ENCODE measurements at places on chromosomes 3 and 15.

DNA sequence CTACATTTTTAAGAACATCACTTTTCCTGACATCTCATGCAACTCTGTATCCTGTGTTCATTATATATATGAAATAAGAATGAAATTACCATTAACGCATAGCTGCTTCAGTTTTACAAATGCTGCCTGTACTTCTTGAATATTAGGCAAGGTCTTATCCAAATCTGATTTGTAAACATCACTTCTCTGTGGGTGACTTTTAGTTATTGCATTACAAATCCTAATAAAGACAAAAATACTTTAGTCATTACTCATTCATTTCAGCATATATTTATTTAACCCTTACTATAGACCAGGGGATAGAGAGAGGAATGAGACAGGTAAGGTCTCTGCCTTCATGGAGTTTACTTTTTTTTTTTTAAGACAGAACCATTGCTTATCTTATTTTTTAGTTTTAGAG is 36.8 kb downstream of the MTMR10 start:
- DNase-seq: no peak

DNA sequence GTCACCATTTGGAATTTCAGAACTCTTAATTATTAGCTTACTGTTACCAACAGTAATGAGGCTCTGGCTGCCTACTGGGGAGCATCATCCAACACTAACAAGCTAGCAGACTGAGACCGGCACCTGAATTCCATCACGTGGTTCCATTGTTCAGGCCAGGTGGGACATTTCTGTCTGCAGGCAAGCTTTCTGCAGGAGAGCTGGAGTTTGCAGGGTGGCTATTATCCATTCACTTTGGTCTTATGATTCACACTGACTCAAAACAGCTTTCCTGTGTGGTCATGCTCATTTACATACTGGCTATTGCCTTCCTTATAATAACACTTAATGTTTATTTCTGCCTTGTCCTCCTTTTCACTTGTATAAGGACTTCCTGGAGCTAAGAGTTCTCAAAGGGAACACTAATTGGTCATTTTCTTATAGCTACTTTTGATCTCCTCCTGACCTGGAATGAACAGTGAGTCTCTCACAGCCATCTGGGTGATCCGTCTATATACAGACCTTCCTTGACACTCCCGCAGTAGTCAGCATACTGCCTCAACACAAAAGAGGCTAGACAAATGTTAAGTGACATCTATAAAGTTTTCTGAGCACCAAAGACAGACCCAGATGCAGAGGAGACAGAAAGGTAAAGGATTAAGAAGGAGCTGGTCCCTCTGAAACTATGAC is 695.4 kb downstream of the FHIT start:
- DNase-seq: no peak

- no peak for DNase-seq
Observed at GRCh38 chr3:143506190-143506589, 342.1 kb downstream of the SLC9A9 start.

DNA sequence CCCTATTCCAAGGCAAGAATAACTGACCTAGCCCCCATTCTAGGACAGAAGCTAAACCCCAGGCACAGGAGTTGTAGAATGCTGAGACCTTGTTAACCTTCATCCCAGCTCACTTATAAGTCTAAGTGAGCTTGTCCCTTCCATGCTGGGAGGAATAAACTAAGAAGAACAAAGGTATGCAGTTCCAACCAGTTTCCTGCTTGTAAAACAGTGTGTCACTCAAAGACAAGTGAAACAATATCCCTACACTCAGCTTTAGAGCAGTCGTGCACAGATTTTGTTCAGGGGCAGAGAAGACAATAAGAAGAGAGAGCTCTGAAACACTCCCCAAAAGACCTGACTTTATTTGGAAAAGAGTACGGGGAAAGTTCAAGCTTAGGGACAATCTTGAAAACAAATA is 292.1 kb downstream of the CGGBP1 start:
- DNase-seq: no peak

- no peak for DNase-seq
Observed at GRCh38 chr15:91077029-91077428, 23.0 kb upstream of the SV2B start.

- no peak for DNase-seq
Observed at GRCh38 chr3:164468055-164468454, 610.2 kb downstream of the SI start.

DNA sequence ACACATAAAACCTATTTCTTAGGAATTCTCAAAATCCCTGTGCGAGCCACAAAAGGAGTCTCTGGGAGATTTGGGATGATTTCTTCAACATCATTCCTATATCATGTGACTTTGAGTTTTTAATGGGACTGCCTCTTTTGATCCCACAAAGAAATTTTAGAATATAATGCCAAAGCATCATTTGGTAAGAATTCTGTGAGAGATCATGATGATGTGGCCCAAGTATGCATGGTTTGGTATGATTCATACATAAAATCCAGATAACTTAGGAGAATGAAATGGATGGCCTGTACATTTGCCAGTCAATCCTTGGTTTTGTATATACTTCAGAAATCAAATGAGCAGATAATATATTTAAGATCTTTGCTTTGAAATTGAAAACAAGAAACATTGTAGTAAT is 61.3 kb downstream of the UBE2E2 start:
- no peak for DNase-seq

GRCh38 chr3:168531116-168531515 is 435.4 kb upstream of the GOLIM4 start:
- DNase-seq: no peak

DNA sequence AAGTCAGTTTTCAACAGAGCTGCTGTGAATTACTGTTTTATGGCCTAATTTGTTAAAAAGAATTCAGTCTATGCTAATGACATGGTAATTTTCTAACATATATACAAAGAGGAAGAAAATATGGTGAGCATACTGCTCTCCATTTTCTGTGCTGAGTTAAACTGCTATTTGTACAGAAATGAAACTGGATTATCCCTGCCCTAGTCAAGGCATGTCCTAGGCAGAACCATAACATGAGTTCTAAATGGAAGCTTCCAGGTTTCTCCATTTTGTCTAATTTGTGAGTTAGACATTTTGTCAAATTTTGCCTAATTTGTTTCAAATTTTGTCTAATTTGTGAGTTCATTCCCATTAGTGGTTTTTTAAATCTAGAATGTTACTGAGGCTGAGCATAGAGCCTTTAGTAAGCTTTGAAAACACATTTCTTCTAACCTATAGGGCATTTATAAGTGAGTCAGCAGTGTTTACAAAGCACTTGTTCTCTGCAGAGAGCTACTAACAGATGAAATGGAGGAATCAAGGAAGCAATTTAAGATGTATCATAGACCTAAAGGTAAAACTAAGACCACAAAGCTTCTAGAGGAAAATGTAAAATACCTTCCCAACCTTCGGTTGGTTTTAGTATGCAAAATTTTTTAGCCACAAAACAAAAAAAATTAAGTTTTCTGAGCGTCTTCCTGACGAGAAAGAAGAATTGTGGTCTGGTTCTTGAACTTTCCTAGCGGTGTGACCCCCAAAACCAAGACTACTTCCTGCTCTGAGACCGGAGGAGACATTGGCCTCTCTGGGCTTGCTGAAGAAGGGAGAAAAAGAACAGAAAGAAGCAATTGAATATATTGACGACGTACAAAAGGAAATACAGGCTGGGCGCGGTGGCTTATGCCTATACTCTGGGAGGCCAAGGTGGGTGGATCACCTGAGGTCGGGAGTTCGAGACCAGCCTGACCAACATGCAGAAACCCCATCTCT is 9.8 kb downstream of the P2RY14 start:
- no peak for DNase-seq

DNA sequence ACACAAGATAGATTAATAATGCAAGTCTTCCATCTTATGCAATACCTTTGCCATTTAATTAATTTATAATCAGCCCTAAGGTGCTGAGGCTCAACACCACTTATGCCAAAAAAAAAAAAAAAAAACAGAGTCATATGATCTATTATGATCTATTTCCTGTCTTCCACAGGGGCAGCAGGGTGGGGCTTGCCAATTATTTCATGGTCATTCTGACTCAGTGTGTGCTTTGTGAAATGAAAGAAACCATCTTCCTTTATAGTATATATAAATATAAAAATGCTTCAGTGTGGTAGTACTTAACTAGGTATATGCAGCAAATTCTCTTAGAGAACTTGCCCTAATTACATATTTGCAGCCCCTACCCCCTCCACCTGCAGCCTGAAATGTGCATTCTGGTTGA is 7.2 kb upstream of the RARB start:
- no peak for DNase-seq

DNA sequence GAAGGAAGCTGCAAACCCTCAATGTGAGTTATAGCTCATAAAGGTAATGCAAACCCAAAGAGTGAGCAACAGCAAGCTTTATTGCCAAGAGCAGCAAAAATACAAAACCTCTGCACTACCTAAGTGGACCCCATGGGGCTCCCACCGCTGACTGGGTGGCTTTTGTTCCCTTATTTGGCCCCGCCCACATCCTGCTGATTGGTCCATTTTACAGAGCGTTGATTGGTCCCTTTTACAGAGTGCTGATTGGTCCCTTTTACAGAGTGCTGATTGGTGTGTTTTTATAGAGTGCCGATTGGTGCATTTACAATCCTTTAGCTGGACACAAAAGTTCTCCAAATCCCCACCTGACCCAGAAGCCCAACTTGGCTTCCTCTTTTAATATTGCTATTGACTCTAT is 154.5 kb upstream of the NSMCE3 start:
- no peak for DNase-seq

DNA sequence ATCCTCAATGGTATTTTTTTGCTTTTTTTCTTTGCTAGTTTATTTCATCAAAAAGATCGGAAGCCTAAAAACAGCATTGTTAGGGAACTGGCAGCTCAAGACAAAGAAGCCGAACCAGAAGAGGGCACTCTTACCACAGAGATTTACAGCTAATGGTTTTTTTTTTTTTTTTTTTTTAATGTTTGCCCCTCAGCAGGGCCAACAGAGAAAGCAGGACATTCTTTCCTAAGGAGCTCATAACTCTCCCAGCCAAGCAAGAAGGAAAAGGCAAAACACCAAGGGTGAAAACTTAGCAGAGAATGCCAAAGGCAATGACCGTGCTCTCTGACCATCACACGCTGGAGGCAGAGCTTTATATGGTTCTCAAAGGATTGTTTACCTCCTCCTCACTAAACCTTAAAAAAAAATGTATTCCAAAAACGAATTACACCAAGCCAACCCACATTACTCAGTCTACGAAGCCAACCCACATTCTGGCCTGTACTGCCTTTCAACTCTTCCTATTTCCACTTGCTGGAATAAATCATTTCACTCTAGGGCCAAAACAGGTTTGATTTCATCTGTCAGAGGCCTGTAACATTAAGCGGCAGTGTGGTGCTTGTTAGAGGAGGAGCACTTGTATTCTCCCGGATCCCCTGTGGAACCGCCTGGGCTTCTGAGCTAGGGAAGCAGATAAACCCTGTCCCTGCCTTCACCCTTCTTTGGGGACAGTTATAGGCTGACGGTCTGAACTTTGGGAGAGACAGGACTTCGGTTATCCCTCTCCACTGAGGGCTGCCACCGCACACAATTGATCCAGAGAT is 35.6 kb upstream of the GYG1 start:
- DNase-seq: no peak

DNA sequence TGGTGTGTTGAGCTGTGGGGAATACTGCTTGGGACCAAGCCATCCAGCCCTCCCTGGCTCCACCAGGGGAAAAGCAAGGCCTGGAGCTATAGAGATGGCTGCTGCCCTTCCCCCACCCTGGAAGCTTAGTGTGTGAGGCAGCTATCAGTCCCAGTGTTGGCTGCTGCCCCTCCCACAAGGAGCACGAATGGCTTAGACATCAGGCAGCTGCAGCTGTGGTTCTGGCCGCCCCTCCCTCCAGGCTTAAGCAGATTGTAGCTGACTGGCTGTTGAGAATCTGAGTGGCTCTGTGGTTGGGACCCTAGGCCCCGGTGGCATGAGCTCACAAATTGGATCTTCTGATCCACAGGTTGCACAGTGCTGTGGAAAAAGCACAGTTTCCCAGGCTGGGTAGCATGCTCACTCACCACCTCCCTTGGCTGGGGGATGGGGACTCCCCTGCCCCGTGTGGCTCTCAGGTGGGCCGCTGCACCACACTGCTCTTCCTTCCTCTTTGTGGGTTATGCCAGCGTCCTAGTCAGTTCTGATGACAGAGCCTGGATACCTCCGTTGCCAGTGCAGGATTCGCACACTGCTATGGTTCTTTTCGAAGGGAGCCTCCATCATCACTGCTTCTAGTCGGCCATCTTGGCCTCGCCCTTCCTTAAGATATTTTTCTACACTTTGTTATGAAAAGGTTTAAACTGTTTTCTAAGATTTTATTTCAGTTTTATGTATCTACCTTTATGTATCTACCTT is 21.2 kb upstream of the SUCNR1 start:
- DNase-seq: no peak

GRCh38 chr3:71858503-71859122 is 73.7 kb upstream of the PROK2 start:
- no peak for DNase-seq

DNA sequence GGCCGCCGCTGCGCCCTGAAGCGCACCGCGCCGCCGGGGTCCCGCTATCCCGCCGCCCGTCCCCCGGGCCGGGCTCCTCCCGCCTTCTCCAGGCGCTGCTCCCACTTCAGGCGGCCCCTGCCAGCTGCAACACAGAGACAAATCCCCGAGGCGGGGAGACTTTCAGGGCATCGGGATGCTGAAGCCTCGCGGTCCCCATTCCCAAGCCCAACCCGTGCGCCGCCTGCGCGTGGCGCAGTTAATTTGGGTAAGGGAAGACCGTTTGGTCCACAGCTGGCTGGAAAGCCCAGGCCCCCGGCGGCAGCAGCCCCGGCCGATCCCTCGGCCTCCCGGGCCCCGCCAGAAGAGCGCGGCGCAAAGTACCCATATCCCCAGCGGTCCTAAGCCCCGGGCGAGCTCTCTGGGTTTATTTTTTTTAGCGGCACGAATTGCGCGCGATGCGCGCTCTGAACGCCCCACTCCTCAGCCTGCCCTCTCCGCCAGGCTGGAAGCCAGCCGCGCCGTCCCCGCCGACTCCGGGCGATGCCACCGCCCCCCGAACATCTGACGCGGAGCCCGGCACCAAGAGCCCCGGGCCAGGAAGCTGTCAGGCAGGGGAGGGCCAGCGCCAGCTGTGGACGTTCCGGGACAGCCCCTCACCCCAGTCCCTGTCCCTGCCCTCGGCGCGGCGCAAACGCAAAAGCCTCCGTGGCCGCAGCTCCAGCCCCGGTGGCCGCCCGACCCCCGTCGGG is 517 bp downstream of the FBN1 start:
- no peak for DNase-seq

DNA sequence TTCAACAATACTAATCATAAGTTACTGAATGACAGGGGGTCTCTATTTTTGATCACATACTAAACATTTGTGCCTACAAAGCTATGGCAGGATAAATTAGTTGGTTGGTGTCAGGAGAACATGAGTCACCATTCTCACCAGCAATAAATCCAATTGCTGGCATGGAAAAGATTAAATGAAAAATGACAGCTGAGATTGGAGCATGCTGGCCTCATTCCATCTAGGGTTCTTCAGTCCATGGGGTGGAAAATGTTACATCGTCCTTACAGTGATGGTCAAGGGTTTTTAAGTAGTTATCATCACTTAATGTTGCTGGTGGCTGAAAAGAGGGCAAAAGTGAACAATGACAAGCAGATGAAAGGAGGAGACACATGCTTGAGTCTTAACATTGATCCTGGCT is 180.1 kb upstream of the BCL6 start:
- no peak for DNase-seq

Data from stimulated activated CD8-positive, alpha-beta memory T cell treated with anti-CD3 and anti-CD28 coated beads, Interleukin-4, amount 100 ng/mL, for 4 hours (primary cell).